GM10248 (cell line): ENCODE measurements at places on chromosomes 12 and 14.
A peak's percentile ranks its signal among the peaks of the same experiment; 100 is the strongest.

DNA sequence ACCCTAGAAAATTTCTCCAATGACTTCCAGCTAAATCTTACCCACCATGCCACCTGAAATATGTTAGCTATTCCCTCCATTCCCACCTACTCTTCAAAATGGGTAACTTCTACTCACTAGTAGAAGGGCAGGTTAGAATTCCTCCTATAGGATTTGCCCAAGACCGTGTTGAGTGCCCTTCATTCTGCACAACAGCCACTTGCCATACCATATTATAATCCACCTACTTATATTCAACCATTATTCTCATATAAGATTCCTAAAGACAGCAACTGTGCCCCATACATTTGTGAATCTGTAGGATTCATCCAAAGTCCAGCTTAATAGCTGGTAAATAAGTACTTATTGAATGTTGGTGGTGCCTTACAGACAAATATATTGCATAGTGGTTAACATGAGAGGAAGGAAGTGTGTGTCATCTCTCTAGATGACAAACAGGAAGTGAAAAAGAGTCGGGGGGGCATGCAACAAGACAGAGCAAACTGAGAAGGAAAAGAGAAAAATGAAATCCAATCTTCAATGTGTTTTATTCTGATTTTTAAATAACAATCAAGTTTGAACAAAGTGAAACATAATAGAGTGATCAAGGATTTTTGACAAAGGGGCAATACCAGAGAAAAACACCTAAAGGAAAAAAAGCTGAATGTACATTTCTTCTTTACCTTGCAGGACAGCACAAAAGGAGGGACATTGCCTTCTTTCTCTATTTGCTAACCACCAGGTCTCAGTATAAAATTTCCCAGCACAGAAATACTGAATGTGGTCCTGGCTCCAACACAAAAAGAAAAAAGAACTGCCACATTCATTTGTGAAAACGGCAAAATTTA lies 389.3 kb upstream of the USP15 start:
- DNase-seq = no peak

- DNase-seq = no peak
These were observed 180.1 kb downstream of the C12orf50 start for GRCh38 chr12:87849074-87849473.

DNA sequence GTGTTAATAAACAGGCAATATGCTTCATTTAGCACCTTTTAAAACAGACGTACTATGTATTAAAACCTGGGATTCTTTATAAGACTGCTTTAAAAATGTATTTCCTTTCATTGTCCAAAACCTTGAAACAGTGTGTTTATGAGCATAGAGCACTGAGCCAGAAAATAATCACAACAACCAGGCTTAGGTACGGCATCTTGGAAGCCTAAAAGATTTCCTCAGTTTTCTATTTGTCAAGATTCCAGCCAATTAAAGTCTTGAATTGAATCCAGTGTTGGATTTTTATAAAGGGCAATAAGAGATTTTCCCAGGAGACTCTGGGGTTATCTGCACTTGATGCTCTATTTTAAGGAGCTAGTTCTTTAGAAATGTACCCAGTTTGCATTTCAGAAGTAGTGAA lies 80.3 kb downstream of the GRIP1 start:
- no peak for DNase-seq

DNA sequence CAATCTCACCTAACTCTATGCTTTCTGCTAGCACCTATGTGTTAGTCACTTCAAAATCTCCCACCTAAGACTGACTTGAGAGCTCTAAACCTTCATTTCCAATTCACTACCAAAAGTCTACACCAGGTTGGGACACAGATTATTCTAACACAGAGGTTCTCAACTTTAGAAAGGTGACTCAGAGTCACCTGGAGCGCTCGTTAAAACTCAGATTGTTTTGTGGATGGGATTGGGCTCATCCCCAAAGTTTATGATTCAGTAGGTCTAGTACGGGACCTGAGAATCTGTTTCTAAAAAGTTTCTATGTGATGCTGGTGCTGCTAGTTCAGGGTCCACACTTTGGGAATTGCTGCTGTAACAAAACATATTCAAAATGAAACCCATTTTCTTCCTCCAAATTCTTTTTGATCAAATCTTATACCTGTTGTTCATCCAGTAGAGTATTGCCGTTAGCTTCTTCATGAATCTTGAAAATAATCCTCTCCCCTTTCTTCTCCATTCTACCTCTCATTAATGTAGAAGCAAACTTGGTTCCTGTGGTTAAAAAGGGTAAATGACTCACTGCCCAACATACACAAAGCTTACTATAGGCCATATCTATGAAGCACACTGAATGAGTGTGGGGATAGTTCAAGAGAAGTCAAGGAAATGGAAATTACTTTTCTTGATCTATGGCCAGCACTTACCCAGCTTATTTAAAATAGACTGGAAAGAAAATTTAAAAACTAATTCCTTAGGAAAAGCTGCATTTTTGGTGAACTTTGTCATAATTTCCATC lies 206.7 kb downstream of the KIF21A start:
- no peak for DNase-seq

GRCh38 chr14:75267141-75267721 lies 11.4 kb upstream of the FOS start:
- no peak for DNase-seq

GRCh38 chr14:90846511-90846910 lies 30.3 kb upstream of the TTC7B start:
- DNase-seq = no peak

GRCh38 chr14:32559590-32559989 lies 230.5 kb downstream of the AKAP6 start:
- no peak for DNase-seq

DNA sequence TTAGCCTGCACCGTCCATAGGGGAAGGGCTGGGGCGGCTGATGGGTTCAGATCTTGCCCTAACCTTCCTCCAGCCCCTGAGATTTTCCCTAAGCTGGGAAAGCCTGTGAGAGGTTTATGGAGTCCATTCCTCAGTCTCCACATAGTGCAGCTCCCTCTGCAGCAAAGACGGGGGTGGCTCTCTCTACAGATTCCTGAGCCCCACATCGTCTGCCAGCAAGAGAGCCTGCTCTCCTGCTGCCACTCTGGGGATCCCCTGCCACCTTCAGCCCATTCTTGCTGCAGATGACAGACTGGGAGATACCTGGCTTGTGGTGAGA lies 3.1 kb downstream of the SMIM41 start:
- DNase-seq = no peak

- no peak for DNase-seq
These were observed 175.0 kb downstream of the NEDD1 start for GRCh38 chr12:97082029-97082428.

DNA sequence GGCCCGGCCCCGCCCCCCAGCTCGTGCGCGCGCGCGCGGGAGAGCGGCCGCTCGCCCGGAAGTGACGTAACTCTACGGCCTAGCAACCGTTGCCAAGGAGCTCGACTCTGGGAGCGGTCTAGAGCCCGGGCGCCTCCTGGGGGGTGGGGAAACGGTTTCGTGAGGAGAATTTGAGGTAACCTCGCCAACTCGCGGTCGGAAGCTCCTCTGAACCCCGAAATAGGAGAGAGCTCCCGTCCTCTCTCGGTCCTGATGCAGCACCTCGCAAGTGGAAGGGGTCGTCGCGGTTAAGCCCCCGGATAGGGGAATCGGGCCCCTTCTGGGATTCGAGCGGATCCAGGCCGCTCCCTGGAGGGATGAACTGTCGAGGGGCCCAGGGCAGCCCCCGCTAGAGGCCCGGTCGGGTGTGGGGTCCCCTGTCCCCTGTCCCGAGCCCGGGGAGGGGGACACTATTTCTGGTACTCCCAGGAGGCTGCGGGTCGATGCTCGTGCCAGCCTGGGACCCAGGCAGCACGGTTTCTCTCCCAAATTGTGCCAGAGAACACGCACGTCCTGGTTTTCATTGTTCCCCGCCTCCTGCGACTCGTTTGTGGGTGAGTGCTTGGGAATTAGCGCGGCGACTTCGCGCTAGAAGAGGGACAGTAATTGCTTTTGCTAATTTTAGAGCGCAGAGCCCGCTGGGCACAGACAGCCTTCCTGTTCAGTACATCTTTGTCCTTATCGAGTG lies at the start of gene IFT81:
TSS of gene IFT81 (plus strand) at position 89 of the 727 bp plus-strand sequence. CDS start 3,024 bp downstream, outside the sequence.
- peak; percentile 99 for DNase-seq

- no peak for DNase-seq
These were observed 9.8 kb upstream of the GALNT6 start for GRCh38 chr12:51401020-51401419.

- DNase-seq = no peak
These were observed 32.8 kb downstream of the KCNMB4 start for GRCh38 chr12:70398862-70399261.

- DNase-seq = no peak
These were observed 4.7 kb downstream of the SRRM4 start for GRCh38 chr12:118986050-118986449.

- no peak for DNase-seq
These were observed 43.0 kb downstream of the SERPINA3 start for GRCh38 chr14:94655169-94655710.

GRCh38 chr12:69908203-69908602 lies 83.2 kb downstream of the MYRFL start:
- no peak for DNase-seq

GRCh38 chr12:78885466-78885865 lies 20.9 kb downstream of the SYT1 start:
- DNase-seq = no peak

- DNase-seq = peak; percentile 45
These were observed 49.4 kb downstream of the VWF start for GRCh38 chr12:6074979-6075585.

- peak; percentile 41 for DNase-seq
These were observed at the start of gene TMEM179 for GRCh38 chr14:104604458-104605449. Gene TMEM179 (minus strand): TSS chr14:104604772. CDS start chr14:104604741, 31 bp downstream.

DNA sequence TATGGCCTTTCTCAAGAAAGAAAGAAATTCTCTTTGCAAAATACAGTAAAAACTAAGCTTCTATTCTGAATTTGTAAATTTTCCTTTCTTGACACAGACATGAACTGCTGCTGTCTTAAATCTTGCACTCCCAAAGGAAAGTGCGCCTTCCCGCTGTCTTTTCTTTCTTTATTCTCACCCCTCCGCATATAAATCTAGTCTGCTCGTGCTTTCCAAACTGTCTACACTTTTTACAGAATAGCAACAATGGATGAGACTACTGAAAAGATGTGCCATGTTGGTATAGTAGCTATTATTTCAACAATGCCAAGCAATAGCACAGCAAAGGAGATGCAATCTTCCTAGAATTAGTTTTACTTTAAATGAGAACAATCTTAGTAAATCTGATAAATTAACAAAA lies 328.8 kb upstream of the PDE3A start:
- no peak for DNase-seq

- no peak for DNase-seq
These were observed 34.0 kb upstream of the AP4S1 start for GRCh38 chr14:30991408-30991807.

DNA sequence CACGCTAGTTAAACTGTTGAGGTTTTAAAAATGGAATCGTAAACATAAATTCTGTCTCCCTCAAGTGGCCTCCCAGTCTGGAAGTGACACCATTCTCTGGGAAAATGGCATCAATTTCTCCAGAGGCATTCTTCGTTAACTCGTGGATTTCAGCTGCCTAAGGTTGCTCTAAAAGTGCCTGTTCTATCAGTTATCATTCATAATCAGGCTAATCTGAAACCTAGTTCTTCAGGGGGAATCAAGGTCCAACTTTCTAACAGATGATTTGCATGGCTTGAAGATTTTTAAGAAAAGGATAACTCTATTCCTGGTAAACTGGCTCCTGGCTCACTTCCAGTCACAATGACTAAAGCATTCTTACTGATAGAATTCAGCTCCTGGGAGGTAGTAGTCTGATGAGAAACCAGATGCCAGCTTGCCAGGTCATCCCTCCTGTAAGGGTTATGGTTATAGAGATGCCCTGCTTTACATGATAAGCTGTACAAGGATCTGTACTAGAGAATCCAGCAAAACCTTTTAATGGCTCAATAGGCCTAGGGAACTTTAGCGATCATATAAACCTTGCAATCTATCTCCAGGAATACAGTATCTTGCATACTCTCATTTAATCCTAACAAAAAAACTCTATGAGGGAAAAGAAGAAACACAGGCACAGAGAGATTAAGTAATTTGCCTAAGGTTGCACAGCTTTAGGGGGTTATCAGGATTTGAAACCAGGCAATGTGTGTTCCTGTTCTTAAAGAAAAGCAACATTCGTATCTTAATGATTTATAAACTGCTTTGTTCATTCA lies 1.5 kb downstream of the L3HYPDH start:
- DNase-seq = no peak
